ENCODE measurements at places on chromosomes 7 and 10.

GRCh38 chr7:134660242-134660785, 13.7 kb downstream of the BPGM start:
- DNase-seq = no peak

GRCh38 chr7:46494028-46494427, 573.0 kb upstream of the IGFBP3 start:
- no peak for DNase-seq

- no peak for DNase-seq
These were observed 271.6 kb downstream of the GFRA1 start for GRCh38 chr10:116001262-116001857.

GRCh38 chr7:46486256-46487206, 565.5 kb upstream of the IGFBP3 start:
- DNase-seq = no peak

GRCh38 chr10:116085323-116085722, 187.7 kb downstream of the GFRA1 start:
- no peak for DNase-seq

GRCh38 chr10:113267619-113268562, 285.0 kb upstream of the HABP2 start:
- no peak for DNase-seq

- DNase-seq = no peak
These were observed 19.4 kb downstream of the C1GALT1 start for GRCh38 chr7:7201578-7202374.

DNA sequence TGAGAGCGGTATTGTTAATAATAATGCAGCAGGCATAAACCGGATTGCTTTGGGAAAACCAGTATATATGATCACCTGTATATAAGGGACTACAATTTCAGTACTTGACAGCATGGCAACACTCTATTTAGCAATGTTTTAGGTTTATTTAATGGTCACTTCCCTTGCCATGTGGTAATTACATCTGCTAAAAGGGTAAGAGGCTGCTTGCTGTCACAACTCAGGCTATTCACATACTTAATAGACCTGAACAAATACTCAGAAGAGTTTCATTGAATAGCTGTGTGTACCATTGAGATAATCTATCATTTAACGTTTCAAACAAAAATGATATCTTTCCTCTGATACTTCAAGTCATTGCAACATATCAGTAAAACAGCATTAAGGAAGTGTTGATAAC, 90.1 kb downstream of the PCDH15 start:
- no peak for DNase-seq

DNA sequence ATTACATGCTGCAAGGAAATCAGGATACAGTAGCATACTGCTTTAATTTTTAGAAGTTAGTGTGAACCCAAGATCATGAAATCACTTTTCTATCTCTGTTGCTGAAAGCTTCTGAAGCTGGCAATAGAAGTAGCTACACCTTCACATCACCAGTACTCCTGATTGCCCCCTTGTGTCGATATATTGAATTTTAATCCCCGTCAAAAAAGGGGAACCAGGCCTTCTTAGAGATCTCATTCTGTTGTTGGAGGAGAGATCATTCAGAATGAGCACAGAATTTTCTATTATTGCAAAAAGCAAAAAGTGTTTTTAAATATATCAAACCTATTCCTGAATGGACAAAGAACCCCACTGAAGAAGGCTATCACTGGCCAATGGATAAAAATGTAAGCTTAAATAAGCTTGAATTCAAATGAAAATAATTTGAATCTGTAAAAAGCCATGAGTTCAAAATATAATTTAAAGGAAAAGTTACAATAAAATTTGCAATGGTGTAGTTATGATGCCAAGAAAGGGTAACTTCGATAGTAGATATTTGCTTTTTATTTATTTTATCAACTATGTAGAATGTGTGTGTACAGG, 39.7 kb upstream of the TEX47 start:
- DNase-seq = peak; percentile 15

- no peak for DNase-seq
These were observed 246.7 kb upstream of the CTBP2 start for GRCh38 chr10:125407000-125407502.

DNA sequence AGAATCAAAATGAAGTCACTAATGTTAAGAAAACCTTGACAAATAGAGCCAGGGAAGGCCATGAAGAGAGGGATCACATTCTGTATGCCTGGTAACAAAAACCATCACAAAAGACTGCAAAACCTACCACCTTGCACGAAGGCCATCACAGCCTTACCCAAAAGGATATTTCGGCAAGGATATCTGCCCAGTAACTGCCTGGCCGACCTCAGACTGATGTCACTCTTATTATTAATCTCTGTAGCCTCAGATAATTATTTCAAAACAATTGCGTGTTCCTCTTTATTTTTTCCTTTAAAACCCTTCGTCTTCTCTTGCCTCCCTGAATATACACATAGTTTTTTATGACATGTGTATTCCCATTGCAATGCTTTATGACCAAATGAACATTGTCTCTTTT, 52.5 kb downstream of the CDC14C start:
- no peak for DNase-seq

- no peak for DNase-seq
These were observed 4.2 kb upstream of the PILRA start for GRCh38 chr7:100369105-100369504.

DNA sequence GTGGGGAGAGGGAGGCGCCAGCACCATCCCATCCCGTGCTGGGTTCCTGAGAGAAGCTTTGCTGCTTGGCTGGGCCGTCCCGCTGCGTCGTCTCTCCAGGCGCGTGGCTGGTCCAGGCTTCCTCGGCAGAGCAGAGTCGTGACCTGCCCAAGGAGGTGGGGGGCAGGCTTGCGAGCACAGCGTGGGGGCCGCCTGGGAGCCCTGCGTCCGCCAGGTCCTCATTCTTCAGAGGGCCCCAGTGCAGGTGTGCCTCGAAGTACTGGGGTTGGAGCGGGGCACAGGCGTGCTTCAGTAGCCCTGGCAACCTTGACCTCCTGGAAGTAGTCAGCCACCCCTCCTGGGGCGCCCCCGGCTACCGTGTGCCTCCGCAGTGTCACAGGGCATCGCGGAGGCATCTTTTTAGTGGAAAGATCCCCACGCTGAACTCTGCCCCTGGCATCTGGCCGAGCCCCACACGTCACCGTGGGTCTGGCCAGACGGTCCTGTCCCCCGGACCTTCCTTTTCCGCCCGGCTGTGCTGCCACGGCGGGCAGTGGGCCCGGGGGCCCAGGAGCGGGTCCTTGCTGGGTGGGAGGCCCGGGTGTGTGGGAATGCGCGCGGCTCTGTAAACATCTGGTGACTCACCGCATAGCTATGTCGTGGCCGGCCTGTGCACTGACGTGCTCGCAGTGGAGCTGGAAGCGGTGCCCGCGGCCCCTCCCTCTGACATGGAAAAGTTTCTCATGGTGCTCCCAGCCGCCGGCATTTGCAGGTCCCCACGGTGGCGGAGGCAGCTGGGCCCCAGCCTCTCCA, 6.4 kb downstream of the MAFK start:
- DNase-seq = peak; percentile 60

GRCh38 chr7:82244947-82245517, 198.5 kb downstream of the CACNA2D1 start:
- no peak for DNase-seq

DNA sequence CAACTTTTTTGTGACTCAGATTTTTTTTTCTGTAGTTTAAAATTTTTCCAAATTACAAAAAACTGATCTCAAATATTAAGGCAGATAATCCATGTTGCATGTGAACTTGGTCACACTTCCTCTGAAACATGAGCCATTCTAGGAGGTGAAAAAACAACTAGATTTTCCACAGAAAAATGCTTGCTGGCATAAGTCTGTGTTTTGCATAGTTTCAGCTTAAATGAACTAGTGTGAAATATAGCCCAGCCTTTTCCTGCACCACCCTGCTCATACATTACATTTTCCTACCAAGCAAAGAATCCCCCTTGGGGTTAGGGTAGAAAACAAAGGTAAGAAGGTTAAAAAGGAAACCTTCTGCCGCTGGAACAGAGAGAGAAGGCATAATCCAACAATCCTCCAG, 48.2 kb downstream of the SLC25A13 start:
- DNase-seq = no peak

DNA sequence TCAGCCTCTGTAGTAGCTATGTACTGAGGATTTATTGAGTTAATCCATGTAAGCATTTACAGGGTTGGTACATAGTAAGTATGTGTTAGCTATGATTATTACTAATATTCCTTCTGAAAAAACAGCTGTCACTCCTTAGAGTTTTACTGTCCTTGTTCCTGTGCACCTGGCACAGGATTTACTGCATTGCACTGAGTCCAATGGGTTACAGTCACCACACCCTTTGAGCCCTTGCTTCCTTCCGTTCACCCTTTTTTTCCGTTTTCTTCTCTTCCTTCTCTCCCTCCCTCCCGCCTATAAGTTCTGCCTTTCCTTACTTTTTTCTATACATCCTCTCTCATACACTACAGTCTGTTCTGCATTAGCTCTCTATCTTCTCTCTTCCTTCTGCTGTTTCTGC, 12.5 kb upstream of the CDK6 start:
- no peak for DNase-seq

DNA sequence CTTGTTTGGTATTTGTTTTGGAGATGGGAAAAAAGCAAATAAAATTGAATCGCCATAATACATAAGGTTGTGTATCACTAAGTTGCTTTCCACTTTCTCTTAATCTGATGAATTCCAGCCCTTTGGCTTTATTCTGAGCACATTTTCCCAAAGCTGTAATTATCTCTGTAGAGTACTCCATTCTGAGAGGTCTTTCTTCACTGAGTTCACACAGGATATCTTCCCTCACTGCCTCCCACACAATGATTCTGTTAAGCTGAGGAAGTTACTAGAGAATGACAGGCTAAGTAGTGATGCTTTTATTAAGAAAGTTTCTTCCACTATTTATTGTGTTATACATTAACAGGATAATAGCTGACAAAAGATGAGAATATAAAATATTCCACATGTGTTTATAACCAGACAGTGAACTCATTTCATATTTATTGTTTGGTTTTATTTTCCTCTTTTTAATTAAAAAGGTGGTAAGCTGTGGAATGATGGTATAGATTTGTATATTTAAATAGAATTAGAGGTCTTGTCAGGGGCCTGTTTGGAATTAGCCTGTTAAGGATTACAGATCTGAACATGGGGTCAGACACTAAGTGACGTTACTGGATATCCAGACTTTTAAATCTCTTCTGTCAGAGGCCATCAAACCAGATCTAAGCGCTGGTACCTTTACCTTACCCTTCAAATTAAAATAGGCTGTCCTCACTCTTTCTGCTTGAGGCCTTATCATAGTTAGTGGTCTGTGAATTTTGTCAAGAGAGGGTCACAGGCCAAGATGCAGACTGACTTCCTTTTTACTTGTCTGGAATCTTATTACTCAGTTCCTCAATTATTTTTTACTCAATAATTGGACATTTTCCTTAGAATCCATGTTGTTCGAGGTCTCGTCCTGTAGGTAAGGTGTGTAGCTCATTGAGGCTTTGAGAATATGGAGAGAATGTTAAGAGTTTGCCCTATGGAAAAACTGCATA, 8.4 kb downstream of the PLXDC2 start:
- DNase-seq = no peak

DNA sequence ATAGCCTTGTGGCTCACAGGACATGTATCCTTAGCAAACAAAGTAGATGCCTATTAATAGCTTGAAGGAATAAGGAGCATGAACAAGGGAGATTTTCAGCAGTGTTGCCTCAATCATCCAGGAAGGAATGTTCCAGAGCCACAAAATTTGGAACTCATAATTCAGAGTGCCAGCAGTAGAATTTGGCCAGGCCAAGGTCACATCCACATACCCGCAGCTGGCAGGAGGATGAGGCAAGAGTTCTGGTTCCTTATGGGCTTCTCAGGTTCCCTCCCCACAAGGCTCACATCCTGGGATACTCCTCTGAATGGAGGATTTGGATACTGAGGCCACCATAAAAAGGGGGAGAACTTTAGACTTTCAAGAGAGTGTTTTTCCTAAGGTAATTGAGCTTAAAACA, 45.8 kb downstream of the SUFU start:
- no peak for DNase-seq

- DNase-seq = no peak
These were observed 86.7 kb downstream of the AVL9 start for GRCh38 chr7:32582036-32582435.

DNA sequence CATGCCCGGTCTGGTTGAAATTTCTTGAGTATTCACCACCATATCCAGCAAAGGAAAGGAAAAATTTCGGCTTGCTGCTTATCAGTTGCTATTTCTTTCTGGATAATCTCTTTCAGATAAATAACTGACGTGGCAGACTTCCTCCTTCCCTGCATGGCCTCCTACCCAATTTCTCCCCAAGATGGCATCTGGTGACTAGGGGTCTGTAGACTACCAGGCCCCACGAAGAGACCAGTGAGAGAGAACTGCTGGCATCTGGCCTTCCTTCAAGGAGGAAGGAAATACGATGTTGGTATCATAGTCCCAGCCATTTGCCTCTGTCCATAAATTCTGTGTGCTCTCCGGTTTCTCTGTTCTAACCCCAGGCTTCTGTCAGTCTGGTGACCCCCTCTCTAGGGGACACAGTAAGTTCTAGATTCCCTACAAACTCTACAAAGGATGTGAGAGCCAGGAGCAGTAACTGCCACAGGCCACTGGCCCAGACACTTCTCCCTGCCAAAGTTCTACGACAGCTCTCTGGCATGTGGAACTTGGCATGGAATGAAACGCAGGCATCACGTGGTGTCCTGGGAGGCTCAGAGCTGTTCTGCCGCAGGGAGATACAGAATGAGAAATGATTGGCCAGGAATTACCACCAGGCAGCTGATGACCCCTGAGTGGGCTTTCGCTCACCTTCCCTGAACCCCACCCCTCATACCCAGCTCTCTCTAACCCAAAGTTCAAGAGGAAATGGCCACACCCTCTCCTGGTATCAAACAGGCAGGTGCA, 30.0 kb upstream of the MSRB2 start:
- no peak for DNase-seq

GRCh38 chr7:8232999-8233847, 28.7 kb downstream of the ICA1 start:
- DNase-seq = no peak

- DNase-seq = no peak
These were observed 31.3 kb downstream of the RSBN1L start for GRCh38 chr7:77727527-77727926.

GRCh38 chr7:18458830-18459229, 36.7 kb upstream of the HDAC9 start:
- DNase-seq = no peak

DNA sequence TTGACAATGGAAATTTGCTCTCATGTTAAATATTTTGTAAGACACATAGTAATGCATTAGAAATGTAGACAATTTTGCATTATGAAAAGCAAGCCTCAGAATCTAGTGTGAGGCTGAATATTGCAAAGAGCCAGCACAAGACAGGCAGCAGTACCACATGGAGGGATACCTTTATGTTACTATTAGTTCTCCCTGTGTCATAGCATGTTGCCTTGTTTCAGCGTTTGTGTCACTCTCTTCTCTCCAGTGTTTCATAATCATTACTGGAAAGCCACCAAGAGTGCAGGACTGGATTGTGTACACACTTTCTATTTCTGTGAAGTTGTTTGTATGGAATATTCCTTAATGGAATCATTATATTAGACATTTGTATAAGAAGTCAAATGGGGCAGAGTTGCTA, 8.5 kb downstream of the AHR start:
- DNase-seq = no peak

DNA sequence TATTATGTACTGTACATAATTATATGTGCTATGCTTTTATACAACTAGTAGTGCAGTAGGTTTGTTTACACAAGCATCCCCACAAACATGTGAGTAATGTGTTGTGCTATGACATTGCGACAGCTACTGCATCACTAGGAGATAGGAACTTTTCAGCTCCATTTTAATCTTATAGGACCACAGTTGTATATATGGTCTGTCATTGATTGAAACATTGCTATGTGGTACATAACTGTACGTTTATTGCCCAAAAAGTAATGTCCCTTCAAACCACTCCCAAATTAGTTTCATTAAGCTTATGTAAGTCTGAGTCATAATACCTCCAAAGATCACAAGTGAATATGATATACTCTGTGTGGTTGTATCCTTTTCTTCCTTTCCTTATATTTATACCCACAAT, 183.2 kb upstream of the POT1 start:
- DNase-seq = no peak
